CD4-positive, CD25-positive, alpha-beta regulatory T cell (primary cell): ENCODE measurements at places on chromosomes 7 and 10. TPM values are rescaled to one million over a fixed set of nuclear protein-coding genes. Genes with fewer than 3 reads are reported as not detected.

GRCh38 chr7:141113131-141113530 lies 39.3 kb downstream of the TMEM178B start:
- DNase-seq, result no peak

The ADIRF gene
- total RNA-seq, result not detected

DNA sequence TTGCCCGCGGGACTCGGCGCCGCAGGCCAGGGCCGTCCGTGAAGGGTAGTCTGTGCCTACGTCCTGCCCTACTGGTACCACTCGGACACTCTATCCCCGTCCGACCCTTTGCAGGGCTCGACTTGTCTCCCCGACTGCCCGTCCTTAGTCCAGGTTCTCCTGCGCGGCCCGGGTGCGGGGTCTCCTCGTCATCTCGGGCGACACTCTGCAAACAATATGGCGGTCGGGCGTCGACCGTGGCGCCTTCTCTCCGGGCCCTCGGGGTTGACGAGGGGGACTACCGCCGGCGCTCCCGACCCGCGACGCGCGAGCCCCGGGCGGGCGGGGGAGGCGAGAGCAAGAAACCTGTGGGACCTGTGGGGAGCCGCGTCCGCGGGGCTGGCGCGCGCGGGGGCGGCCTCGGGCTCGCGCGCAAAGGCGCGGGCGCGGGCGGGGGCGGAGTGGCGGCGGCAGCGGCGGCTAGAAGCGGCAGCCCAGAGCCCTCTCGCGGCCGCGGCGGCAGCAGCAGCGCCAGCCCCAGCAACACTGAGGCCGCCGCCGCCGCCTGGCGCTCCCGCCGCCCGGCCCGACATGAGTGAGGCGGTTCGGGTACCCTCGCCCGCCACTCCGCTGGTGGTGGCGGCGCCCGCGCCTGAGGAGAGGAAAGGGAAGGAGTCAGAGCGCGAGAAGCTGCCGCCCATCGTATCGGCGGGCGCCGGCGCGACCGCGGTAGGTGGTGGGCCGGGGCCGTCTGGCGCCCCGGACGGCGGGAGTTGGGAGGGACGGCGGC lies at the start of gene HECTD2:
TSS of gene HECTD2 (plus strand) at position 476 of the 769 bp plus-strand sequence. CDS start at position 571, 95 bp downstream.
- peak; percentile 85 for DNase-seq

GRCh38 chr10:128867819-128868218 lies 599.2 kb upstream of the MGMT start:
- DNase-seq, result no peak

DNA sequence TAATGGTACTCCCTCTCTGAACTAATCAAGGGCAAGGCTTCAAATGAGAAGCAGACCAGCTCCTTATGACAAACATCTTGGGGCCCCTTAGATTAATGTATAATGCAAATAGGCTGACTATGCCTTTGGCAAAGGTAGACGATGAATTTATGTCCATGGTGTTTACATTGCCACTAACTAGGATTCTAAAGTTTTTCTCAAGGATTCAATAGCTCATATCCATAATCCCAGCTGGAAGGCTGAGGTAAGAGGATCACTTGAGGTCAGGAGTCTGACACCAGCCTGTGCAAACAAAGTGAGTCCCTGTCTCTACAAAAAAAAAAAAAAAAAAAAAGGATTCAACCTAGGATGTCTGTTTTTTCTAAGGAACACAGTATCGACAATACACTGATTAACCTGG lies 96.5 kb downstream of the ORC5 start:
- DNase-seq, result no peak

The ZNF479 gene
- not detected for total RNA-seq

DNA sequence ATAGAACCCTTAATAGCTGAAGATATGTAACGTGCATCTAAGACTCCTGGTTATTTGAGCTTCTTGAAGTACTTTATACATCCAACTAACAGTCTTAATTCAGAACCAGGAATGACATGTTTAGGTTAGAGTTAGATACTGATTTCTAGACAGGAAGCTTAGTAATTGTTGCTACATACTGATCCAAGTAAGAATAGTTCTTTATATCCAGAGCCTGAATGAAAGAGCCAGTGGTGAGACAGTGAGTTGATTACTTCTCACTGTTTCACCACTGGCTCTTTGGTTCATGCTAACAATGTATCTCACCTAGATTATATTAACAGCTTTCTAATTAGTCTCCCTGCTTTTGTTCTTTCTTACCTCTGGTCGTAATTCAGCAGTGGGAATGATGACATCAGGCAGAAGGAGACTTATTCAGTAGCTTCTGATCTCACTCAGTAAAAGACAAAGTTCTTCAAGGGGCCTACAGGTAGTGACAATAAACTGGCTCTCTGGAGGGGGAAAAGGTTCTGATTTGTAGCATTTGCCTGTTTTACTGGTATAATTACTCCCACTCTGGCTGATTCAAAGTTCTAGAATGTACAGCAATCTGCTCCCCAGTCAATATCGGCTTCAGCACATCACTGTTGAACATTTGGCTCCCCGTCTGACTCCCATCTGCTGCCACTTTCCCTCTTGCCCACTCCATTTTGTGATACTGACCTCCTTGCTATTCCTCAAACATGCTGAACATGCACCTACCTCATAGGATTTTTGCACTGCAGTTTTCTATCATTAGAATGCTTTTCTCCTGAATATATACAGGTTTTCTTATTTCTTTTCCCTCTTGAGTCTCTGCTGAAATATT lies 29.1 kb downstream of the MCU start:
- no peak for DNase-seq

The CRHR2 gene
- not detected for total RNA-seq

The VDAC2 gene
- 110 TPM for total RNA-seq

DNA sequence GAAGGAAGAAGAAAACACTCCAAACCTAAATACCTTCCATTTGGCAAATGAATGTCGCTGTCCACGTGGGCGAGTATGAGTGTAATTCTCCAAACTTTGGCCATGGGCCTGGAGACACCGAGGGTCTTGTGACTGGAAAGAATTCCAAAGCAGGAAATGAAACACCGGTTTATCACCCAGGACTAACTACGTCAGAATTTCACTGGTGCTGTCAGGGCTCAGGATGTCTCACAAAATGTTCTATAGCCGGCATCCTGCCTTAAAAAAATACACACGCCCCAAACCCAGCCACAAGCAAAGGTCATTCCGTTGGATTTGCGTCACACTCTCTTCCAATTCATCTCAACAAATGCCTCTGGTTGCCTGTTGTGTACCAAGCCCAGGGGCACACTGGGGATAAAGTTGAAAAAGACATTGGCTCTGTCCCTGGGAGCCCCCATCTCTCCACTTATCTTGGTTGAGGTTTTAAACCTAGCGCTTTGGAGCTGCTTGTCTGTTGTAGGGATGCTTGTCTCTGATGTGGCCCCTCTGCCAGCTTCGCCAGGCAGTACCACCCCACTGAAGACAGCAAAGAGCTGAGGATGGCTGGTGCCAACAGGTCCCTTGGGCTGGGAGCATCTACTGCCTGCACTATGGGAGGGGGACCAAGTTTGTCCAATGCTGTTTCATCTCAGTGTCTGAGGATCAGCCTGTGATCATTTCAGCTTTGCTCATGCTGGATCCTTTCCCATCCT lies 31.2 kb downstream of the GSTO2 start:
- DNase-seq, result no peak

The ANKRD22 gene
- not detected for total RNA-seq

The PRSS1 gene
- total RNA-seq, result not detected

GRCh38 chr10:118439824-118440223 lies 97.7 kb upstream of the FAM204A start:
- DNase-seq, result no peak

DNA sequence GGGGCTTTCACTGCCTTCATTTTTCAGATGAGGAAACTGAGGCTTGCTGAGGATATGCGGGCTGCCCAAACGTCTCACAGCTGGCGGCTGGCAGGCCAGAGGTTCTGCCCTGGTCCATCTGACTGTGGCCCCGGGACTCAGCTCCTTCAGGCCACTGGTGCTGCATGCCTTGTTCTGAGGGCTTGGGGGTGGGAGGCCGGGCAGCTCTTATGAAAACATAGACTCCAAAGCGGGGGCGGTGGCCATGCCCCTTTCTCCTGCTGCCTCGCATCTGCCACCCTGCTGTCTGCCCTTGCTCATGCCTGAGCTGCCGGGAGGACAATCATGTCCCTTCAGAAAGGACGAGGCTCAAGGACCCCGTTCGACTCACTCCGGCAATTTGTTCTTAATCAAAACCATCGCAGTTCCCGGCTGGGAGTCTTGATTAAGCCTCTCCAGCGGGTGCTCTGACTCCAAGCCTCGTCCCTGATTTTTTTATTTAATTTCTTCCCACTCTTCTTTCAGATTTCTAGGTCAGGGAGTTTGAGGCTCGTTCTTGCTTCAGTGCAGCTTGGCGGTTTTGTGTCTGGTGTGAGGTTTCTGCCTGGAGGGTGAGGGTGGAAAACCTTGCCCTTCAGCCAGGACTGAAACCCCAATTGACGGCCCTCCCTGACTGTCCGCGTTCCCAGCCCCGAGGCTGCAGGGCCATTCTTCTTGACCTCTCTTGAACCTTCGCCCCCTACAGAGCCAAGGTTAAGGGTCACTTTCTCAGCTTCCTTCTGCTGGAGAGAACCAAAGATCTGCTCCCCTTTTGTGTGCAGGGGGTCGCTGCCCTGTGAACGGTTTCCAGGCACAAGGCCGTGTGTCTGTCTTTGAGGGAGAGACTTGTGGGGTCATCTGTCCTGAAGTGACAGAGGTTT lies 120.8 kb downstream of the DNAJB6 start:
- DNase-seq, result no peak

The FAM221A gene
- 3.5 TPM for total RNA-seq

- DNase-seq, result no peak
Measured at GRCh38 chr7:155464183-155464582, 6.3 kb downstream of the EN2 start.

The PRRT4 gene
- 0.42 TPM for total RNA-seq

DNA sequence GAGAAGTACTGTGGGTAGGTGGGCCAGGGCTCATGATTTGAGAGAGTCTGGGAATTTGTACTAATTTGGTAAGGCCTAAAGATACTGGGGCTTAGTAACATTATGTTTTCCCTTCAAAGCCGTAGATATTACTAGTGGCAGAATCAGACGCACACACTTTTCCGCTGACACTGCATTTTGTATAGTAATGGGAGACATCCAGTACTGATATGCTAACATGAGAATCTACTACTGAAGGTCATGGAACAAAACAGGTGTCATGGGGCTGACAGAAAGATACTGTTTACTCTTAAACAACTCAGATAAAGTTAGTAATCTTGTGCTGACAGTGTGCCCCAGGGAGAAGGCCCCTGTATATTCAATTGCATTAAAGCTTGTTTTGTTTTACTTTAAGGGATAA lies 11.1 kb upstream of the GIMAP7 start:
- DNase-seq, result no peak

DNA sequence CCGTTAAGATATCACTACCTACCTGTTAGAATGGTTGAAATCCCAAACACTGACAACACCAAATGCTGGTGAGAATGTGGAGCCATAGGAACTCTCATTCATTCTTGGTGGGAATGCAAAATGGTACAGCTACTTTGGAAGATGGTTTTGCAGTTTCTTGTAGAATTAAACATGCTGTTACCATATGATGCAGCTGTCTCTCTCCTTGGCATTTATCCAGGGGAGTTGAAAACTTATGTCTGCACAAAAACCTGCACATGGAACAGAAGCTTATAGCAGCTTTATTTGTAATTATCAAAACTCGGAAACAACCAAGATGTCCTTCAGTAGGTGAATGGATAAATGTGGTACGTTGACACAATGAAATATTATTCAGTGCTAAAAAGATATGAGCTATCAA lies 199.5 kb downstream of the BICC1 start:
- no peak for DNase-seq

DNA sequence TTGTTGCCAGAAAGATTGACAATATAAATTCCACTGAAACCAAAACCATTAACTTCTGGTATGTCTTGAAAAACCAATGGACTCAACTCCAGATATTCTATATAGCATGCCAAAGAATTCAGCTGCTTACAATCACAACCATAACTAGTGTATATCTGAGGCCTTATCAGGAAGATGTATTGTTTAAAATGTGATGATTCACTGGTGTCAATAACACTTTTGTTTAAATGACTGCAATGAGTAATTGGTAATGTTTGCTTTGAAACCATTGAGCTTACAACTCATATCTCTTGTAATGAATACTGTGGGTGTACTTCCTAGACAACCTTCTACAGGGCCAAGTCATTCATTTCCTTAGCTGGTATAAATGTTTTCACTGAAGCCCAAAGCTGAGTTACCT lies 727.9 kb upstream of the KCND2 start:
- DNase-seq, result no peak

The LRRC4 gene
- not detected for total RNA-seq

DNA sequence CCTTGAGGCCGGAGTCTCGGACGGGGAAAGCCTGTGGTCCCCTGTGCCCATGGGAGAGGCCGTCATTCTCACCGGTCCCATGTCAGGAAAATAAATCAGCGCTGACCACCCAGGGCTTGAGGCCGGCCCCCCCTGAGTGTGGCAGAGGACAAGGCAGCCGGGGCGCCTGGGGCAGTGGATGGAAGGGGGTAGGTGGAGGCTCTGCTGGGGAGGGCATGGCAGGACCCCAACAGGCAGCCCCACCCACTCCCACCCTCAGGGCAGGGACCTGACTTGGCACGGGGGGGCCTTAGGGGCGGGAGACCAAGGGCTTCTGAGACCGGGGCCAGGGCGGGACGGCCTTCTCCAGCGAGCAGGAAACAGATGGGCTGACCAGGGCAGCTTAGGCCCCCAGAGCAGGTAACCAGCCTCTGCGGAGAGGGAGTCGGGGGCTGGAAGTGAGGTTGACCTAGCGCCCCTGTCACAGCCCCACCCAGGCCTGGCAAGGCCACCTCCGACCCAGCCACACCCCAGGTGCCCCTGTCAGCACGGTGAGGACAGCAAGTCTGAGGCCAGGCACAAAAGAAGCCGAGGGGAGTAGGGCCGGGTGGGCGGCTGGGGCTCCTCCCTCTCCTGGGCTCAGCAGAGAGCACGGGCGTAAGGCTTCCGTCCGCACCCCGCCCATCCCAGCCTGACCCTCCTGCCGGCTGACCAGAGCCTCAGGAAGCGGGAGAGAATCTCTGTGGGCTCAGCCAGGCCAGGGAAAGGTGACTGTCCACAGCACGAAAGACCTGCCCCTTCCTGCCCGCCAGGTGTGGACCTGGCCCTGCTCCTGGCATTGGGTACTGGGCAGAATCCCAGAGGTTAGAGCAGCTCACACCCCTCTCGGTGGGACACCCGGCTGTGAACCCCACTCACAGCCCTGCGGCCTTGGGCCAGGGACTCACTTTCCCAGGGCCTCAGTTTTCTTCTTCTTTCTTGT lies 87.4 kb downstream of the FOXL3 start:
- DNase-seq, result no peak

DNA sequence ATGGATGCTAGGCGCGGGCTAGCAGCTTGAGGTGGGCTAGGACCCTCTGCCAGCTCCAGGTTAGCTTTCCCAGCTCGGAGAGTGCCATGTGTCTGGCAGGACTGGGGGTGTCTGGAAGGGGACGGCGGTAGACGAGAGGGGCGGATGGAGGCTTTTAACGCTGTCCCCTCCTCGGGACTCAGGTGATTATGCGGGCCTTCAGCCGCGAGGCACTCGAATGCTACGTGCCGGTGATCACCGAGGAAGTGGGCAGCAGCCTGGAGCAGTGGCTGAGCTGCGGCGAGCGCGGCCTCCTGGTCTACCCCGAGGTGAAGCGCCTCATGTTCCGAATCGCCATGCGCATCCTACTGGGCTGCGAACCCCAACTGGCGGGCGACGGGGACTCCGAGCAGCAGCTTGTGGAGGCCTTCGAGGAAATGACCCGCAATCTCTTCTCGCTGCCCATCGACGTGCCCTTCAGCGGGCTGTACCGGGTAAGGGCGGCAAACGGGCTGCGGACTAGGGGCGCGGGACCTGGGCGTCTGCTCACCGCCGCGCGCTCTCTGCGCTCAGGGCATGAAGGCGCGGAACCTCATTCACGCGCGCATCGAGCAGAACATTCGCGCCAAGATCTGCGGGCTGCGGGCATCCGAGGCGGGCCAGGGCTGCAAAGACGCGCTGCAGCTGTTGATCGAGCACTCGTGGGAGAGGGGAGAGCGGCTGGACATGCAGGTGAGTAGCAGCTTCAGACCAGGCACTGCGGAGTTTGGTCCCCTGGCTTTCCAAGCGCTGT lies 1.1 kb downstream of the CYP26A1 start:
- no peak for DNase-seq
